CD4-positive, alpha-beta T cell treated with Interleukin-2 at 100 ng/mL for 4 hours (primary cell): ENCODE measurements at places on chromosomes 7 and 10.

GRCh38 chr7:38007096-38007495 is 86.7 kb downstream of the EPDR1 start:
- no peak for DNase-seq

DNA sequence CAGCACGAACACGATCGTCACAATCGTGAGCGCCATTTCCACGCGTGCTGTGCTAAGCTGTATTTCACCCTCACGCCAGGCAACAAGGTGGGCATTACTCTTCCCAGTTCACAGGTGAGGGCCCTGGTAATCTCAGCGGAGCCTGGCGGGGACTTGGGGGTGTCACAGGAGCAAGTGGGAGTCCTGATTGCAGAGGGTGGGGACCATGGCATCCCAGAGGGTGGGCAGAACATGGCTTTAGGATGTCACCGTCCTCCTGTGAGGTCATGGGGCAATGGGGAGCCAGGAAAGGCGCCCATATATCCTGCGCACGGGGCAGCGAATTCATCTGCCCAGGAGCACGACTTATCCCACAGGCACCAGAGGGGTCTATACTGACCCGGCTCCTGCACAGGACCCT is 489.8 kb downstream of the DNAJB6 start:
- no peak for DNase-seq

- no peak for DNase-seq
Observed at GRCh38 chr10:111128331-111129180, 51.7 kb downstream of the ADRA2A start.

- no peak for DNase-seq
Observed at GRCh38 chr10:121237718-121238117, 360.5 kb downstream of the FGFR2 start.

DNA sequence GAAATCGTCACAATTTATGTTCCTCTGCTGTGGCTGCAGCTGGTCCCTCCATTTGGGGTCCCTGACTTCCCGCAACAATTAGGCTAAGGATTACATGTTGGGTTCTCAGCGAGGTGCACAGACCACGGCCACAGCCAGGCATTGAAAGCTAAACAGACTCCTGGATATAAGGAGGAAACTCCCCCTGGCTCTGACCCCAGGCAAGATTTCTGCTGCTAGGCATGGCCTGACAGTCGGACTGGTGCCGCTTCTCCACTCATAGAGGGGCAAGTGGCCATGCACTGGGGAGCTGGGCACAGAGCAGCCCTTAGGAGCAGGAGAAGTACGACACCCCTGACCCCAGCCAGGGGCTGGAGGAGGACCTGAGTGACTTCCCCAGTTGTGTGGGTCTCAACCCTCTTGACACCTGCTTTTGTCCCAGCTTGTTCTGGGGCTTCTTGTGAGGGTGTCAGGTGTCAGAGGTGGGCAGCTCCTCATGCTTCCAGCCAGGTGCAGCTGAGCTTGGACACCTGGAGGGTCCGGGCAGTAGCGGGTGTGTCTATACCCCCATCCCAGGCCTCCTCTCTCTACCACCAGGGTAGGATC is 38.3 kb downstream of the TSPAN15 start:
- no peak for DNase-seq

GRCh38 chr10:131555406-131555805 is 243.9 kb upstream of the TCERG1L start:
- DNase-seq, result no peak

DNA sequence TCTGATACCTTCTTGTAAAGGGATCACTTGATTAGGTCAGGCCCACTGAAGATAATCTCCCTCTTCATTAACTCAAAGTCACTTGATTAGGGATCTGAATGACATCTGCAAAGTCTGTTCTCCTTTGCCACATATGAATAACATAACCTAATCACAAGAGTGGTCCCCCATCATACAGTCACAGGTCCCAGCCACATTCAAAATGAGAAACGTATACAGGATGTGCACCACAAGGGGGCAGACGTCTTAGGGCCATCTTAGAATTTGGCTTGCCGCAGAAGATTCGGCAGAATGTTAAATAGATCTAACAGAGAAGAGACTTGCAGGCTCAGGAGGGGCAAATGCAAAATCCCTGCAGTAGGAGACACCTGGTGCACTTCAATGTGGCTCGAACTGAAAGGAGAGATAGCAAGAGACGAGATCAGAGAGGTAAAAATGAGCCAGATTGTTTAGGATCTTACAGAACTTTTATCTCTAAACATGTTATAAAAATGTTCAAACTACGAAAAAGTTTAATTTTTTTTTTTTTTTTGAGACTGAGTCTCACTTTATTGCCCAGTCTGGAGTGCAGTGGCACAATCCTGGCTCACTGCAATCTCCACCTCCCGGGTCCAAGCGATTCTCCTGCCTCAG is 10.4 kb upstream of the SMC3 start:
- DNase-seq, result peak; percentile 75

- DNase-seq, result peak; percentile 10
Observed at GRCh38 chr7:36600869-36601530, 123.3 kb downstream of the AOAH start.

DNA sequence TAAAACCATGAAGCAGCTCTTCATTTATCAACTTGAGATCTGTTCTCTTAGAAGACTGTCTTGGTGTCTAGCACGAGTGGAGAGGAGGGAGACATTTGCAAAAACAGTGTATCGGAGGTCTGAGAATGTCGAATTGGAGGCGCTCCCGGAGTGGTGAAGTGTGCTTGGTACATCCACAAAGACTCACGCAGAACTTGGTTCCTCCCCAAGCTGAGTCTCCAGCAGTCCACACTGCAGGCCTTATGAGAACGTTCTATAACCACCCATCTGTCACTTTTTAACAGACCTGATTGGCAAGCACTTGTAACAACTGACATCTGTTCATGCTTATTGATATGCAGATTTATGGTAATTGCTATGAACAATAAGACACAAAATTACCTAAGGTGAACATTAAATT is 261.6 kb downstream of the CELF2 start:
- no peak for DNase-seq

- DNase-seq, result no peak
Observed at GRCh38 chr7:30896783-30897637, 14.6 kb upstream of the AQP1 start.

- no peak for DNase-seq
Observed at GRCh38 chr7:118104812-118105441, 79.0 kb upstream of the LSM8 start.

GRCh38 chr10:110893559-110894179 is 21.9 kb downstream of the PDCD4 start:
- DNase-seq, result peak; percentile 73

DNA sequence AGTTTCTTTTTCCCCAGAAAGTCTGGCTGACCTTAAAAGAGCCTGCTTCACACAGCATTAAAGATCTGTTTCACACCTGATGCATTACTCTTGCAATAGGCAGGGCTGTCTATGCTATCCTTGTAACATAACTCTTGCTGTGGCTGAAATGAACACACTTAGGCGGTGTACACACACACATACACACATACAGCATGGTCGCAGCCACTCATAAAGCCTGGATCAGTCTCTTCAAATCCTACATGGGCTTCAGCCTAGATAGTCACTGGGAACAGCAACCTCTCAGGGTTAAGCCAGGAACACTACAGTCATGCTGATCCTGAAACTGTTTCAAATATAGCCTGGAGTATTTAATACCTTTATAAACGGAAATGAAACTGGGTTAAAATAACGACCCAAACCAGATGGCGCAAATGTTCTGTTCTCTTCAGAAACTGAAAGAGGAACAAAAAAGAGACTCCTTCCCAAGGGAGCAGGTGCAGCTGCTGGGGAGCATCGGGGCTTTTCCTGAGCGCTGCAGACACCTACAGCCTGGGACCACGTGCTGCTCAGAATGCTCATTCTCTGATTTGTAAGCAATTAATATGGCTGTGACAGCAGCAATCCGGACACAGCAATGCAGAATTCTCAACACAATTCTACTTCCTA is 61.0 kb upstream of the SFMBT2 start:
- DNase-seq, result peak; percentile 11
